ENCODE measurements at places on chromosomes 12 and 14. TPM values are rescaled to one million over a fixed set of nuclear protein-coding genes. Genes with fewer than 3 reads are reported as not detected.

The FSCB gene
- polyA plus RNA-seq: not detected

The P2RX2 gene
- polyA plus RNA-seq: not detected

The ADCY6 gene
- 13.2 TPM for polyA plus RNA-seq

The MMP19 gene
- 2.2 TPM for polyA plus RNA-seq

The FAM90A1 gene
- 0.05 TPM for polyA plus RNA-seq

The FGF6 gene
- polyA plus RNA-seq: not detected

The BDKRB2 gene
- 13.2 TPM for polyA plus RNA-seq

The RTN1 gene
- 0.06 TPM for polyA plus RNA-seq

The SRRM4 gene
- not detected for polyA plus RNA-seq

The CLEC12A gene
- polyA plus RNA-seq: not detected

The AKAP5 gene
- polyA plus RNA-seq: 0.01 TPM

The CTSG gene
- not detected for polyA plus RNA-seq

All from keratinocyte (primary cell).